ENCODE measurements at places on chromosomes 7 and 10. TPM values are rescaled to one million over a fixed set of nuclear protein-coding genes. Genes with fewer than 3 reads are reported as not detected.

CLDN3 gene
- total RNA-seq: 0.26 TPM

NPTX2 gene
- 6.7 TPM for total RNA-seq

CRTAC1 gene
- 4.6 TPM for total RNA-seq

PKD2L1 gene
- total RNA-seq: not detected

ANK3 gene
- 0.51 TPM for total RNA-seq

ELFN1 gene
- 0.38 TPM for total RNA-seq

SFTPA1 gene
- not detected for total RNA-seq

BMPR1A gene
- total RNA-seq: 0.13 TPM

SPDYE2B gene
- not detected for total RNA-seq

PNLIPRP3 gene
- total RNA-seq: under 0.01 TPM

GBX1 gene
- not detected for total RNA-seq

SLC39A12 gene
- total RNA-seq: under 0.01 TPM

C10orf62 gene
- total RNA-seq: not detected

IGF2BP3 gene
- 4.3 TPM for total RNA-seq

KDM7A gene
- total RNA-seq: 11.3 TPM

SLC13A1 gene
- not detected for total RNA-seq

AOC1 gene
- total RNA-seq: not detected

NPFFR1 gene
- total RNA-seq: not detected

C7orf57 gene
- not detected for total RNA-seq

VIPR2 gene
- total RNA-seq: not detected

UNC5B gene
- total RNA-seq: 18.1 TPM

VWDE gene
- total RNA-seq: under 0.01 TPM

SLC26A5 gene
- total RNA-seq: 0.64 TPM

PNLIP gene
- total RNA-seq: not detected

HMX2 gene
- total RNA-seq: not detected

ZNF804B gene
- not detected for total RNA-seq

LBX1 gene
- total RNA-seq: not detected

DENND10 gene
- total RNA-seq: 70.7 TPM

TRIP6 gene
- 46.4 TPM for total RNA-seq

YKT6 gene
- total RNA-seq: 83.7 TPM

IDE gene
- 23.6 TPM for total RNA-seq

ADRA2A gene
- not detected for total RNA-seq

OR13A1 gene
- total RNA-seq: not detected
